ENCODE measurements at places on chromosomes 4 and X.

DNA sequence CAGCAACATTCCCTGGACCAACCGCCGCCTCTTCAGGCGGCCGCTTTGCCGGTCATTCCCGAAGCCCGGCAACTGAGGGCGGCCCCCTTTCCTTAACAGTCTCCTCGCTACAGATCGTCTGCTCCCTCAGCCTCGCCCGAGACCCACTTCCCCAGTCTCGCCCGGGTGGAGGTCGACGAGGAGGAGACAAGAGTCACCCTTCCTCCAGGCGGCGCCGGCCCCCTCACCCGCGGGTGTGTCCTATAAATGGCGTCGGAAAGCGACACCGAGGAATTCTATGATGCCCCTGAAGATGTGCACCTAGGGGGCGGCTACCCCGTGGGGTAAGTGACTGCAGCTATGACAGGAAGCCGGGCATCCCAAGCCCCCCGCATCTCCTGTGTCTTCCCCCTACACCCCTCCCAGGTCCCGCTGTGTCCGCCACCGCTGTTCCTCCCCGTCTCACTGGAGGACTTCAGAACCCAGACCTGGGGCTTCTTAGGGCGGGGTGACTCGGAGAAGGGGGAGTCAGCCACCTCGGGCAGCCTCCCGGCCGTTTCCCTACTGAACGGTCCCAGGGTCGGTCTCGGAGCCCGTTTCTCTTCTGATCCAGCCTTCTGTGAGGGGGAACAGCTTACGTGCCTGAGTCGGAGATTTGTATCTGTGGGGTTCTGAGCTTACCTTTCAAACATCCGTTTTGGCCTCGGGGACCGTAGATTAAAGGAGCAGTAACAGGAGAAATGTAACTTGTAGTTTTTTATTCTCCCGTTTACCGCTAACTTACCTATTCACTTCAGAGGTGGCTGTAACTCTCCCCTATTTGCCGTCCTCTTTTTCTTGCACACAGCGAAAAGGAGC lies 570 bp downstream of the WDR44 start:
- peak; percentile 18 for DNase-seq

GRCh38 chr4:48752726-48753125 lies 27.4 kb downstream of the FRYL start:
- no peak for DNase-seq

DNA sequence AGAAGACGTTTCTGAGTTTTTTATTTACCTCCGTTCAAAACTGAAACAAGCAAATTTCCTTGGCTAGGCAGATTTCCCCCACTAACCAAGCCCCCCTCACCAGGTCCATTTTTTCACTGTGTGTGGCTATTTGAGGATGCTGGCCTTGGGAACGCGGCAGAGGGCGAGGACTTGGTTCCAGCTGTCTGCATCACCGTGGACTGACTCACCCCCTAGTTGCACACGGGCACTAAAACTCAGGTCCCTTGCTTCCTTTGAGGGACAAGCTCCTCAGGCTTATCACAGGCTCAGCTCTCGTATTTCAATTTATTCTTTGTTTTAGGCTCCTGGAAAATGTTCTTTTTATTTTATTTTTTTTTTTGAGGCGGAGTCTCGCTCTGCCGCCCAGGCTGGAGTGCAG lies 8.4 kb upstream of the MTNR1A start:
- DNase-seq = no peak

GRCh38 chrX:17535229-17535628 lies 160.2 kb downstream of the NHS start:
- no peak for DNase-seq
